ENCODE measurements at places on chromosomes 3 and 15.

DNA sequence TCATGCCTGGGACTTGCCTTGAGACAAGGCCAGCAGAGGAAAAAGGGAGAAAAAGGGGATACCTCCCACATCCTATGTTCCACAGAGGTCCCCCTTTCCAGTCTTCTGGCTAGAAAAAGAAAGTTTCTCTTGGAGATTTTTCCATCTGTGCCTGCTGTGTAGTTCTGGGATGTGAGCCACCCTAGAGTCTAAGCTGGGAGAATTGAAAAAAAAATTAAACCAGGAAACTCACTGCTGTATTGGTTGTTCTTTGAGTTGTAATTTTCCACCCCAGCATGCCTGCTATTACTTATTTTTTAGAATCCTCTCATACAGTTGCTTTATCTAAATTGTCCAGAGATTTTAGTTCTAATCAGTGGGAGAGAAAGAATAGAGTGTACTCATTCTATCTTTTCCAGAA, 68.4 kb downstream of the SV2B start:
- no peaks in the 10 kb centered on the region for H3K36me3 ChIP-seq

GRCh38 chr3:27221264-27221932, 147.8 kb downstream of the NEK10 start:
- no peak overlapping the region for H3K4me3 ChIP-seq
- peaks cover 2% of the 10 kb centered on the region for H3K27me3 ChIP-seq
- H3K36me3 ChIP-seq = no peaks in the 10 kb centered on the region
- H3K27ac ChIP-seq = no peak overlapping the region
- no peak for DNase-seq
- peaks cover 8% of the 10 kb centered on the region for H3K4me1 ChIP-seq

- H3K36me3 ChIP-seq = peaks cover 6% of the 10 kb centered on the region
- DNase-seq = peak; percentile 23
- peak overlapping the region; percentile 77 for H3K27ac ChIP-seq
Observed at GRCh38 chr3:125054449-125055329, 1.1 kb downstream of the HEG1 start.

- peaks cover 3% of the 10 kb centered on the region for H3K27me3 ChIP-seq
- no peaks in the 10 kb centered on the region for H3K36me3 ChIP-seq
- H3K4me1 ChIP-seq = no peaks in the 10 kb centered on the region
- H3K4me3 ChIP-seq = no peak overlapping the region
- H3K27ac ChIP-seq = no peak overlapping the region
Observed at GRCh38 chr3:185988816-185989175, 51.0 kb upstream of the TRA2B start.

GRCh38 chr15:90376789-90377188, 11.3 kb upstream of the IQGAP1 start:
- no peaks in the 10 kb centered on the region for H3K27me3 ChIP-seq
- peak overlapping the region; percentile 16 for H3K4me3 ChIP-seq
- peak; percentile 78 for DNase-seq

- H3K27ac ChIP-seq = no peak overlapping the region
- H3K36me3 ChIP-seq = no peaks in the 10 kb centered on the region
- no peaks in the 10 kb centered on the region for H3K27me3 ChIP-seq
- no peak overlapping the region for H3K4me3 ChIP-seq
- H3K4me1 ChIP-seq = peaks cover 29% of the 10 kb centered on the region
- DNase-seq = no peak
Observed at GRCh38 chr15:25800761-25801515, 62.2 kb downstream of the ATP10A start.

DNA sequence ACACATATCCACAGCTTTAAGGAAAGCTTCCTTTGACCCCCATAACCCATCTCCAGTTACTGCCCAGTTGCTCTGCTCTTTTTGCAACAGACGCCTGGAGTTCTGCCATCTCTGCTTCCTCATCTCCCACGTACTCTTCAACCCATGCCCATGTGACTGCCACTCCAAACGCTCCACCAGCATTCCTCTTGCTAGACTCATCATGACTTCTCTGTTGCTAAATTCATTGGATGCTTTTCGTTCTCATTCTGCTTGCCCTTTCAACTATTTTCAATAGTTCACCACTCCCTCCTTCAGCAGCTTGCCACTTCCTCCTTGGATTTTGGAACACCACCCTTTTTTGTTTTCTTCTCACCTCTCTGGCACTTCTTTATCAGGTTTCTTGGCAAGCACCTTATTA, 2.7 kb upstream of the KNSTRN start:
- H3K4me1 ChIP-seq = peaks cover 19% of the 10 kb centered on the region
- no peak overlapping the region for H3K27ac ChIP-seq
- no peaks in the 10 kb centered on the region for H3K27me3 ChIP-seq
- H3K36me3 ChIP-seq = peaks cover 13% of the 10 kb centered on the region
- no peak for DNase-seq

DNA sequence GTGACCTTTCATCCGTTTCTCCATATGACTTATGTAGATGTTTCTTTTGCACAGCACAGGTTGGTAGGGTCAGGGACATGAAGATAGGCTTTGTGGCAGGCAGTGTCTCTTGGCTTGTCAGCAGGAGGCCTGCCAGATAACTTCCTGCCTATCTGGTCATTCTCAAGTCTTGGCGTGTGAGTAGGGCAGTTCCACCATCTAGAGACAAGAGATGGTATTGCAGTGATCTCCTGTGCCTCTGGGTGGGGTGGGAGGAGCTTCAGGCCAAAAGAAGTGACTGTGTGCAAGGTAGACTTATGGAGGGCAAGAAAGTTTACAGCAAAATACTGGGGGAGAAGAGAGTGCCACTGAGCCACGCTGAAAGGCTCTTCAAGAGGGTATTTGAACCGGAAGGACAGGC, 11.0 kb downstream of the TEX264 start:
- H3K27me3 ChIP-seq = no peaks in the 10 kb centered on the region
- peak overlapping the region; percentile 68 for H3K27ac ChIP-seq
- H3K36me3 ChIP-seq = peaks cover 29% of the 10 kb centered on the region
- H3K4me1 ChIP-seq = peaks cover 89% of the 10 kb centered on the region

DNA sequence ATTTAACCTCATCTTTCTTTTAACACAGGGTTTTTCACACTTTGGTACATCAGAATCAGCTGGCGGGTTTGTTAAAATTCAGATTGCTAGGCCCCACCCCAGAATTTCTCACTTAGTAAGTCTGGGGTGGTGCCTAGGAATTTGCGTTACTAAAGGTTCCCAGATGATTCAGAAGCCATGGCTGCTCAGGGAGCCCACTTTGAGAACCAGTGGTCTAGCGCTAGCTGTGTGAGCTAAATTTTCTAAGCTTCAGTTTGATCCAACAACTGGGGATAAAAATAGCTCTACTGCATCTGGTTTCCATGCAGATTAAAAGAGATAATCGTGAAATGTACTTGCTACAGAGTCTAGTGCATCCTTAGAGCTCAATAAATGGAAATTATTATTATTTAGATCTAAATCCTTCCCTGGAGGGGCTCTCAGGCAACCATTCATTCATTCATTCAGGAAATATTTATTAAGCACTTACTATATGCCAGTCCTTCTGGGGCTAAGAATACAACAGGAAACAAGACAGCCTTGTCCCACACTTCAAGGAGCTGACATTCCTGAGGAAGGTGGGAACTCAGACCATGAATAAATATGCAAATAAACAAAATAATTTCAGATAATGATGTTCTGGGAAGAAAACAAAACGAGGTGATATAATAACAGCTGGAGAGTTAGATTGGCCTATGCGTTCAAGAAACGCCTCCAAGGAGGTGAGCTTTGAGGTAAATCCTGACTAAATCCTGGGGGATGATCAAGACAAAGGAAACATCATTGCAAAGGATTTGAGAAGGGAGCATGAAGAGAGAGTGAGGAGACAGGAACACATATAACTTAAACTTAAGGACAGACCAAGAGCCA, 3.9 kb upstream of the CIDEC start:
- no peaks in the 10 kb centered on the region for H3K4me1 ChIP-seq
- H3K27me3 ChIP-seq = no peaks in the 10 kb centered on the region
- DNase-seq = no peak
- H3K4me3 ChIP-seq = no peak overlapping the region

GRCh38 chr3:177211503-177212277, 14.4 kb upstream of the TBL1XR1 start:
- H3K4me3 ChIP-seq = no peak overlapping the region
- peaks cover 5% of the 10 kb centered on the region for H3K4me1 ChIP-seq
- H3K36me3 ChIP-seq = no peaks in the 10 kb centered on the region
- no peak for DNase-seq
- H3K27me3 ChIP-seq = no peaks in the 10 kb centered on the region

DNA sequence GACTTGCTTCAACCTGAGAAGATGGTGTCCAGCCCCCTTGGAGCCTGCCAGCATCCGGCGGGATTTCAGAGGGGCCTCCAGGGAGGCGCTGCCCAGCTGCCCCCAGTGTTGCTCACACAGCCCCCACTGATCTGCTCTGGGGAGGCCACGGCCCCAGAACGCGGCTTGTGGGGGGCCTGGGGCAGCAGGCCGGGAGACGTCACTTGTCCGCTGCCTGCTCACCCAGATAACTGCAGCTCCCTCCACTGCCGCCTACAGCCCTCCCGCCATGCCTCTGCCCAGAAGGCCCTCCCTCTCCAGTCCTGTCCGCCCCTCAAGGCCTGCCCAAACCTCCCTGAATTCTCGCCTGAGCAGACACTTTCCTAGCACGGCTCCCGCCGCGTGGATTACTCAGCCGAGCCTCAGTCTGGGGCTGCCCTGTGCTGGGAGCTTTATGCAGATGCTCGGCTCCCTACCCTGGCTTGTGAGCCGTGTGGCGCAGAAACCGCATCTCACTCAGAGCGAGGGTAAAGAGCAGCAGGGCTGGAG, 17.2 kb upstream of the ADIPOQ start:
- peak; percentile 73 for DNase-seq
- H3K27ac ChIP-seq = peak overlapping the region; percentile 71
- peaks cover 31% of the 10 kb centered on the region for H3K4me1 ChIP-seq
- H3K27me3 ChIP-seq = peaks cover 23% of the 10 kb centered on the region

DNA sequence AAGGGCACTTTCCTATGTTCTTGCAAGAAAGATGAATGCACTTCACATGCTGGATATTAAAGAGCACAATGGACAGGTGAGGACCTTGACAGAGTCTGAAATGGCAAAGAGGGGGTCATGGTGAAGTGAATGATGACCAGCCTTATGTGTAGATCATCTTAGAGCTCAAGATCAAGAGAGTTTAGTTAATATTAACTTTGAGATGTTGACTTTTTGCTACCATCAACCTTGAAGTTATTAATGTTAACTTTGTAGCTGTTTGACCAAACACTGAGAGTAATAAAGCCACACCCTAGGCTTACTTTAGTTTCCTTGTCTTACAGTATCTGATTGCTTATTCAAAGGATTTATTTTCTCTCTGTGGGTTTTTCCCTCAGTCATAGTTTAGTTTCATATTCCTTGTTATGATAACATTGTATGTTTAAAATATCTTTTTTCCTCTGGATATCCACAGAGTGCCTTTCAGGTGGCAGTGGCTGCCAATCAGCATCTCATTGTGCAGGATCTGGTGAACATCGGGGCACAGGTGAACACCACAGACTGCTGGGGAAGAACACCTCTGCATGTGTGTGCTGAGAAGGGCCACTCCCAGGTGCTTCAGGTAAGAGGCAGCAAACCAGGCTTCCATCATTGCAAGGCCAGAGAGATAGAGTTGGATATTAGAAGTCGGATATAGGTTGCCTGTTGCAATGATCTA, 5.4 kb downstream of the NFKBIZ start:
- H3K27me3 ChIP-seq = no peaks in the 10 kb centered on the region
- DNase-seq = no peak
- H3K36me3 ChIP-seq = peaks cover 95% of the 10 kb centered on the region
- H3K4me3 ChIP-seq = no peak overlapping the region
- H3K4me1 ChIP-seq = peaks cover 79% of the 10 kb centered on the region

- peak overlapping the region; percentile 94 for H3K27ac ChIP-seq
- peaks cover 37% of the 10 kb centered on the region for H3K4me1 ChIP-seq
- H3K4me3 ChIP-seq = peak overlapping the region; percentile 93
- peaks cover 8% of the 10 kb centered on the region for H3K36me3 ChIP-seq
Observed at GRCh38 chr15:98650417-98651035, 2.2 kb downstream of the IGF1R start.

- DNase-seq = no peak
- H3K36me3 ChIP-seq = no peaks in the 10 kb centered on the region
- H3K4me3 ChIP-seq = no peak overlapping the region
- H3K27ac ChIP-seq = no peak overlapping the region
- peaks cover 3% of the 10 kb centered on the region for H3K4me1 ChIP-seq
- H3K27me3 ChIP-seq = peaks cover 4% of the 10 kb centered on the region
Observed at GRCh38 chr3:140377644-140378043, 300.2 kb upstream of the TRIM42 start.

GRCh38 chr15:90351479-90352106, 491 bp upstream of the ZNF774 start:
- peak overlapping the region; percentile 85 for H3K4me3 ChIP-seq
- DNase-seq = no peak
- no peaks in the 10 kb centered on the region for H3K27me3 ChIP-seq
- H3K4me1 ChIP-seq = peaks cover 2% of the 10 kb centered on the region
- H3K36me3 ChIP-seq = no peaks in the 10 kb centered on the region
- peak overlapping the region; percentile 47 for H3K27ac ChIP-seq

GRCh38 chr3:133782454-133782853, 23.2 kb upstream of the SRPRB start:
- no peak overlapping the region for H3K4me3 ChIP-seq
- no peaks in the 10 kb centered on the region for H3K36me3 ChIP-seq
- DNase-seq = no peak
- H3K4me1 ChIP-seq = no peaks in the 10 kb centered on the region

DNA sequence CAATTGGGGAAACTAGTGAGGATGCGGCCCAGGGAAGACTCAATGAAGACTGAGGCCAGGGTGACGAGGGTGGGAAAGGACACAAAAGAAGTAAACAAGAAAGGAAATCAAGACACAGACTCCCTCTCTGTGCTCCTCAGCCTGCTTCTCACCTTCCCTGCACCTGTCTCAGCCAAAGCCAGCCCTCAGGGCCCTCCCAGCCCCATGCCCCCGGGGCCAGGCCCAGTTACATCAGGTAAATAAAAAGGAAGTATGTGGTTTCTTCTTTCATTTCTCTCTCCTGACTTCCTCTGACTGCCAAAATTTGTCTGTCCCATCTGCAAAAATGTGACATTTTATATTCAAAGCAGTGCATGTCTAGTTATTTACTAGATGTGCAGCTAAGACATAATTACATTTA, 328.0 kb downstream of the UACA start:
- no peaks in the 10 kb centered on the region for H3K36me3 ChIP-seq
- H3K27ac ChIP-seq = no peak overlapping the region
- H3K27me3 ChIP-seq = peaks cover 2% of the 10 kb centered on the region
- H3K4me3 ChIP-seq = no peak overlapping the region

GRCh38 chr3:50238549-50239026, 2.6 kb downstream of the GNAI2 start:
- H3K36me3 ChIP-seq = peaks cover 23% of the 10 kb centered on the region
- no peaks in the 10 kb centered on the region for H3K27me3 ChIP-seq
- peak; percentile 19 for DNase-seq

DNA sequence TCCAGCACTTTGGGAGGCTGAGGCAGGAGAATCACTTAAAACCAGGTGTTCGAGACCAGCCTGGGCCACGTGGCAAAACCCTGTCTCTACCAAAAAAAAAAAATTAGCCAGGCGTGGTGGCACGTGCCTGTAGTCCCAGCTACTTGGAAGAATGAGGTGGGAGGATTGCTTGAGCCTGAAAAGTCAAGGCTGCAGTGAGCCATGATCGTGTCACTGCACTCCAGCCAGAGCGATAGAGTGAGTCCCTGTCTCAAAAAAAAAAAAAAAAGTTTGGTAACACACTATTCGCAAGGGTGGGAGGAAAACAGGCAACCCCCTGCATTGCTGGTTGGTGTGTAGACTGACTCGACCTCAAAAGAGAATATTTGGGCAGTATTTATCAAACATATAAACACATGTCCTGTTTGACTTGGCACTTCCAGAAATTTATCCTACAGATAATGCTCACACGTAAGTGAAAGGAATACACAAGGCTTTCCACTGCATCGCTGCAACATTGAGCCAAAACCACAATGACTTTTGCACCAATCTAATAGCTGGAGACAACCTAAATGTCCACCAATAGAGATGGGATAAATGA, 3.1 kb upstream of the ANPEP start:
- no peak for DNase-seq
- peaks cover 4% of the 10 kb centered on the region for H3K4me1 ChIP-seq
- peaks cover 42% of the 10 kb centered on the region for H3K27me3 ChIP-seq
- H3K4me3 ChIP-seq = no peak overlapping the region
- H3K27ac ChIP-seq = no peak overlapping the region

Data from activated CD8-positive, alpha-beta T cell treated with anti-CD3 and anti-CD28 coated beads for 36 hours (primary cell).